ENCODE measurements at places on chromosomes 2 and 18. TPM values are rescaled to one million over a fixed set of nuclear protein-coding genes. Genes with fewer than 3 reads are reported as not detected.

DNA sequence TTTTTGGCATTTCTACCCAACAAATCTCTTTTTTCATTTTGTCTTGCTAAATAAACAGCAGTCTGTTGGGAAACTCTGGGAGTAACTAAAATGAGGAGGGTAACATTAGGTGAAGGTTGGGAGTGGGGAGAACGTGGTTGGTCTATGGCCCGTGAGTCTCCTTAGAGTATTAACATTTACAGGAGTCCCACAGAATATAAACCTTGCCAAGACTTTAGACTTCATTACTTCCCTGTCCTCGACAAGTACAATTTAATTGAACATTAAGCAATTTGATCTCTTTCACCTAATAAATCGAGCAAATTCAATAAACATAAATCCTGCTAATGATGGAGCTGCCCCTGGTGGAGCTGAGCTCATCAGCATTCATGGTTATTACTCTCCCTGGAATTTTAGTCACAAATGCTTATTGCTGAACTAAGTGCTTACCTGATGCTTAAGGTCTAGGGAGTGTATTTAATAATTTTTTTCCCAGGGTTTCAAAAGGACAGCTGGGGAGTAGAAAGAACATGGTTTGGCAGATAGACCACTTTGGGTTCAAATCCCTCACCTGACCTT, 95.1 kb upstream of the RASGRP3 start:
- no peak for DNase-seq

The RNF144A gene
- 0.10 TPM for total RNA-seq

- DNase-seq, result no peak
These were observed 74.8 kb upstream of the SLC66A3 start for GRCh38 chr2:11080253-11081115.

The CRACDL gene
- 7.6 TPM for total RNA-seq

GRCh38 chr2:121333231-121333630, 48.2 kb upstream of the TFCP2L1 start:
- DNase-seq, result no peak

- DNase-seq, result no peak
These were observed 155.4 kb downstream of the NRP2 start for GRCh38 chr2:205837663-205838062.

The GALR1 gene
- not detected for total RNA-seq

- no peak for DNase-seq
These were observed 1982.5 kb upstream of the PIK3C3 start for GRCh38 chr18:39972521-39972920.

- DNase-seq, result no peak
These were observed 50.6 kb downstream of the PMAIP1 start for GRCh38 chr18:59950215-59950944.

The ECEL1 gene
- total RNA-seq, result not detected

GRCh38 chr2:17093712-17094111, 424.5 kb downstream of the RAD51AP2 start:
- no peak for DNase-seq

- no peak for DNase-seq
These were observed 383.1 kb upstream of the ID2 start for GRCh38 chr2:8298783-8299182.

The STK16 gene
- 19.9 TPM for total RNA-seq

DNA sequence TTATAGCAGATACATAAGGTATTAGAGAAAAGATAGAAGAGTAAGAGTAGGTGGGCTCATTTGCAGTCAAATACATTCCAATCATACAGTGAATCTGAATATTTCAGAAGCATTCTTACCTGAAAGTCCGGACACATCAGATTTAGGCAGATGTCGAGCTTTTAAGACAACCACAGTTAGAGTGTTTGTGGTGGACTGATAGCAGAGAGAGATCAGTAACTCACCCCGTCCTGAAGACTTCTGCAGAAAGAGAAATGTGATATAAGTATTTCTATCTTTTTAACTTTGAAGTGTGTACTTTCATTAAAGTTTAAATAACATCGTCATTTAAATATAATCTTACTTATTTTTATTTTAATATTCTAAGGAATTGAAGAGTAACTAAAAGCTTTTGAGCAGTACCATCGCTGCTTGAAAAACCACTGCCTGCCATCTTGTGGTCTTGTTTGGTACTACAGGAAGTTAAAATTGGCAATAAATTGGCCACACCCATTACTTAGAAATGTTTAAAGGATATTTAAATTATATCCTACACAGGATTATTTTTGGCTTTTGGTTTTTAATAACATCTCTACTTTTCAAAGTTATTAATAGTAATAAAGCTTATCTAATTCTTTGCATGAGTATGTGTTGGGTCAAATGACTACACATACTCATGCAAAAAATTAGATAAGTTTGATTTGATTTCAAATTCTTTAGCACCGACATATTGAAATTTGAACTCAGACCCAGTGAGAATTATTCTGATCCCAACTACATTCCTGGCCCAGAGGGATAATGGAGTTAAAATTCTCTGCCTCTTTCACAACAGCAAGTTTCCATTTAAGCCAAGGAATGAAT, 5.5 kb downstream of the SYT4 start:
- DNase-seq, result peak; percentile 61

- DNase-seq, result no peak
These were observed 123.6 kb downstream of the LRATD1 start for GRCh38 chr2:14756122-14756541.

GRCh38 chr2:158999458-158999857, 31.0 kb downstream of the TANC1 start:
- no peak for DNase-seq

- DNase-seq, result no peak
These were observed 9.8 kb upstream of the NCK2 start for GRCh38 chr2:105734762-105735538.

DNA sequence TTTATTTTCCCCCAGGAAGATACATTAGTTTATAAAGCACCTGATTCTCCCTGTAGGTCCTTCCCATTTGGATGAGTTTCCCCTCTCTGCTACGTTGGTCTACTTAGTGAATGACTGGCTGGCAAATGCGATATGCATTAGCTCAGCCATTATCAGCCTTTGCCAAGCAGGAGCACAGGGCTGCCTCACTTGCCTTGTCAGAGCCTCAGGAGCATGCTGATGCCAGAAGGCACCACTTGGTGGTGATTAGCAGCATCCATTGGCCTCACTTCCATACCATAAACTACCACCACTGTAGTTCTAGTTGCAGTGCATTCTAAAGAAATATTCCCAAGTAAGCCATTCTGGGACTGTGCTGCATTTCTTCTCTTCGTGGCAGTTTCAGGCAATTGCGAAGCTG, 442.8 kb upstream of the CHST9 start:
- DNase-seq, result no peak

DNA sequence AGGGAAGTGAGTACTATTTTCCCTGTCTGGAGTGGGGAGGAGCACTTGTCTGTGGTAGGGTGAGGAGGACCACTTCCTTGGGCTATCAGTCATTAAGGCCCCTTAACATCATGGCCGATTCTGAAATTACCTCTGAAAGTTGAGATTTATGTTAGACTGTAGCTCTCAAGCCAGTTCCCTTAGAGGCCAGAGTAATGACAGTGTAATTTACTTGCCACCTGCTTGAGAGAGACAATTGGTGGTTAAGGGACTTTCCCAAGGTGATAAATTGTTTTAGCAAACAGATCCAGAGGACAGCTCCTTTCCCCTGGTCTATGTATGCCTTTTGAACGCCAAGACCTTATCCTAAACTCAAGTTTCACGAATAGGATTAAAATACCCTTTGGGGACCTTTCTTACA, 56.1 kb downstream of the NEDD4L start:
- DNase-seq, result no peak

DNA sequence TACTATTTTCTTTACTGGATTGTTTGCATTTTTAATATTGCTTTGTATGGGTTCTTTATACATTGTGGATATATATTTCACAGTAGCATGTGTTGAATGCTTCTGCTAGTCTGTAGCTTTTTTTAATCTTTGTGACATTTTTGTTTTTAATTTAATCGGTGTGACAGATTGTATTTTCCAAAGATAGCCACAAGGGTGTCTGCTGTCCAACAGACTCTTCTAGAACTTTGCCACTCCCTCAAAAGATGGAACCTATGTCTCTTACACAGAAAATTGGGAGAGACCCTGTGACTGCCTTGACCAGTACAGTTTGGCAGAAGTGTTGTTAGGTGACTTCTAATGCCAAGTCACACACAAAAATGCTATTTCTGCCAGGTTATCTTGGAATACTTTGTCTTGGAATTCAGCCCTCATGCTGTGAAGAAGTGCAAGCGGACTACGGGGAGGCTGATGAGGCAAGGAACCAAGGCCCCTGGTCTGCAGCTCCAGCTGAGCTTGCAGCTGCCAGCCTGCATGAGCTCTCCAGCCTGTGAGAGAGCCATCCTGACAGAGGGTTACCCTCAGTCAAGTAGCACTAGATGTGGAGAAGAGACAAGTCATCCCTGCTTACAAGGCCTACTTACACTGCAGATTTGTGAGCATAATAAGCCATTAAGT, 110.8 kb downstream of the TDRD15 start:
- DNase-seq, result no peak

The RFX8 gene
- not detected for total RNA-seq

DNA sequence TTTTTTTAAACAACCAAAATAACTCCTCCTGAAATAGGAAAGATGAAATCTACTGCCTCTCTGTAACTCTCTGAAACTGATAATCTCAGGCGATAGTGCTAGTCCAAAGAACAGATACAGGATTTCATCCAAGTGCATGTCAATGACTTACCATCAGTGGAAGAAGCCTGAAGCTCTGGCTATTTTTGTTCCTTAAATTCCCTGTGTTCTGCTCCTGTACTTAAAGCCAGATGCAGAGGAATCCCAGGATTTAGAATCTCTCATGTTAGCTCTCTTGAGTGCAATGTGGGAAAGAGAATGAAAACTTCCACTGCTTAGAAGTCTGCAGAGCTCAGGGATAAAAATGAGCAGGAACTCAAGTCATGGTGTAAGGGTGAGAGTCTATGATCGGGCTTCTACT, 291.9 kb downstream of the TCF4 start:
- no peak for DNase-seq

- DNase-seq, result peak; percentile 3
These were observed 370.8 kb downstream of the TMEM182 start for GRCh38 chr2:103132536-103133217.

The KLF7 gene
- 0.03 TPM for total RNA-seq

The AGBL5 gene
- 34.5 TPM for total RNA-seq

Measured in HT-29 (cell line).